ENCODE measurements at places on chromosomes 2 and 18. TPM values are rescaled to one million over a fixed set of nuclear protein-coding genes. Genes with fewer than 3 reads are reported as not detected.

DNA sequence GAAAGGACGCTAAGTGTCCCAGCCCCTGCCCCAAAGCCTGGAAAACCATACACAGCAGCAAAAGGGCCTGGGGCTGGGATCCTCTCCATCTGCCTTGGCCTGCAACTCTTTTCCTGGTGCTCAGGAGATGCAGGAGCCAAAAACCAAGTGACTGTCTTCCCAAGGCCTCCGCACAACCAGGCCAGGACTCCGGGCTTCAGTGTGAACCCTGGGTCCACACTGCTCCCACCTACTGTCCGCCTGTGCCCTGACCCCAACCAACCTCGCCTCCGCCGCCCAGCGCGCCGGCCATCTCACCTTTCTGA is 1.1 kb downstream of the FEV start:
- H3K27ac ChIP-seq: no peak overlapping the region
- no peak overlapping the region for H3K4me3 ChIP-seq
- no peaks in the 10 kb centered on the region for H3K36me3 ChIP-seq
- H3K4me1 ChIP-seq: peaks cover 41% of the 10 kb centered on the region
- H3K27me3 ChIP-seq: peaks cover 94% of the 10 kb centered on the region
- DNase-seq: no peak

DNA sequence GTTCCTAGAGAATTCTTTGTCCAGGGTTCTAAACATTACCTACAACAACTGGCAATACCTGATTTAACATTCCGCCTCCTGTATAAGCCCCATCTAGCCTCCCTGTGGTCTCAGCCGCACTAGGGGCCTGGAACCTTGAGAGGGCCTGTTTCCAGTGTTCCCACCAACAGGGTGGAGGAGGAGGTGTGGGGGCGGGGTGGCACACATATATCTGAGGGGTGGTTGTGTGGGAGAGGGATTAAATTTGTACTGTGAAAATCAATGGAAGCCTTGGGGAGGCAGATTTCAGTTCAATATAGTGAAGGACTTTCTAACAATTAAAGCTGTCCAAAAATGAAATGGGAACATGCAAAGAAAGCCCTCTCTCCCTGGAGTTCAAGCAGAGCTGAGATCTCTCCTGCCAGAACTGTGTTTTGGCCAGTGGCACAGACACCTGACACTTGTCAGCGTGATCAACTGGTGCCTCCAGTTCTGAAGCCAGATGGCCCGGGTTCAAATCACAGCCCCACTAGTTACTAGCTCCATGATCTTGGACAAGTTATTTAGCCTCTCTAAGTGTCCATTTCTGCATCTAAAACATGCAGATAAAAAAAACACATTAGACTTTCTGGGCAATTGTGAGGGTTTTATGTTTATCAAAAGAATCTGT is 17.0 kb upstream of the FZD7 start:
- H3K4me1 ChIP-seq: peaks cover 26% of the 10 kb centered on the region
- H3K36me3 ChIP-seq: no peaks in the 10 kb centered on the region
- H3K27me3 ChIP-seq: no peaks in the 10 kb centered on the region

- H3K27ac ChIP-seq: no peak overlapping the region
- no peaks in the 10 kb centered on the region for H3K27me3 ChIP-seq
- no peak overlapping the region for H3K4me3 ChIP-seq
- no peaks in the 10 kb centered on the region for H3K4me1 ChIP-seq
- no peak for DNase-seq
- H3K36me3 ChIP-seq: no peaks in the 10 kb centered on the region
Observed at GRCh38 chr18:46688853-46689525, 32.0 kb upstream of the LOXHD1 start.

GRCh38 chr2:136492901-136493300 is 272.4 kb upstream of the THSD7B start:
- no peaks in the 10 kb centered on the region for H3K4me1 ChIP-seq
- H3K27me3 ChIP-seq: no peaks in the 10 kb centered on the region
- no peak for DNase-seq

Gene EIF4E2
- polyA plus RNA-seq: 128 TPM

DNA sequence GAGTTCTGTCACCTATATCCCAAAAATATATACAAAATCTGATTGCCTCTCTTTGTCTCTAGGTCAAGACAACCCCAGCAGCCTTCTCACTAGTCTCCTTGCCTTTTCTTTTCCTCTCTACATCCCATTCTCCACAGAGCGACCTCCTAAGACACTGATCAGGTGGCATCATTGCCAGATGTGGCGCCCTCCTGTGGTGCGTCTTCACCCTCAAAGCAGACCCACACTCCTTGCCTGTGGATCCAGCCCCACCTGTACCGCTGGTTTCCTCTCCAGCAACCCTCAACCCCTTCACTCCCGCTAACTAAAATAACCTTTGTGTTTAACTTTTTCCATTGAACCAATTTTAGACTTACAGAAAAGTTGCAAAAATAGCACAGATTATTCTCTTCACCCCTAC is 273.3 kb downstream of the GLI2 start:
- H3K27ac ChIP-seq: no peak overlapping the region
- H3K27me3 ChIP-seq: peaks cover 8% of the 10 kb centered on the region
- H3K4me1 ChIP-seq: peaks cover 9% of the 10 kb centered on the region
- H3K36me3 ChIP-seq: no peaks in the 10 kb centered on the region
- H3K4me3 ChIP-seq: no peak overlapping the region

- H3K27me3 ChIP-seq: no peaks in the 10 kb centered on the region
- no peak for DNase-seq
- no peaks in the 10 kb centered on the region for H3K4me1 ChIP-seq
- H3K27ac ChIP-seq: no peak overlapping the region
- no peaks in the 10 kb centered on the region for H3K36me3 ChIP-seq
- H3K4me3 ChIP-seq: no peak overlapping the region
Observed at GRCh38 chr2:185522472-185522871, 216.1 kb upstream of the FSIP2 start.

GRCh38 chr2:173136599-173136998 is 61.0 kb downstream of the MAP3K20 start:
- H3K4me3 ChIP-seq: no peak overlapping the region
- DNase-seq: no peak
- no peaks in the 10 kb centered on the region for H3K4me1 ChIP-seq
- H3K27me3 ChIP-seq: no peaks in the 10 kb centered on the region

DNA sequence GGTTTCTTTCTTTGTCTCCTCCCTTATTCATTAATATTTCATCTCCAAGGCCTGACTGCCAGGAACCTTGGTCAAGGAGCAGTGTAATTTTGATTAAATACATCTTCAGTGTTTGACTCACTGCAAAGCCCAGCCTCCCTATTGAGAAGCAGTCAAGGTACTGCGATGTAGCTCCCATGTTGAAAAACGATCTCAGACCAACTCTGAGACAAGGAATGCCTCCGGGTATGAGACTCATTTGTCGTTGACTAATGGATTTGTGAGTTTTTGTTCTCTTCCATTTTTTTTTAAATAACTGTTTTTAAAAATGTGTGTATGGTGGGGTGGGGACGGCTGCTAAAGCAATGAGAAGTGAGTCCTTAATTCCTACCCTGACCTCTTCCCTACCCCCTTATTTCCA is 361.6 kb downstream of the SOX11 start:
- no peaks in the 10 kb centered on the region for H3K27me3 ChIP-seq
- no peak for DNase-seq
- H3K36me3 ChIP-seq: no peaks in the 10 kb centered on the region
- H3K4me1 ChIP-seq: peaks cover 2% of the 10 kb centered on the region
- H3K4me3 ChIP-seq: no peak overlapping the region
- H3K27ac ChIP-seq: no peak overlapping the region

Gene MC2R
- 0.05 TPM for polyA plus RNA-seq

Gene SLC5A7
- polyA plus RNA-seq: 0.34 TPM

GRCh38 chr2:167140767-167141166 is 252.5 kb downstream of the XIRP2 start:
- no peak overlapping the region for H3K27ac ChIP-seq
- H3K27me3 ChIP-seq: no peaks in the 10 kb centered on the region
- no peaks in the 10 kb centered on the region for H3K36me3 ChIP-seq
- peak; percentile 83 for DNase-seq
- H3K4me1 ChIP-seq: no peaks in the 10 kb centered on the region

DNA sequence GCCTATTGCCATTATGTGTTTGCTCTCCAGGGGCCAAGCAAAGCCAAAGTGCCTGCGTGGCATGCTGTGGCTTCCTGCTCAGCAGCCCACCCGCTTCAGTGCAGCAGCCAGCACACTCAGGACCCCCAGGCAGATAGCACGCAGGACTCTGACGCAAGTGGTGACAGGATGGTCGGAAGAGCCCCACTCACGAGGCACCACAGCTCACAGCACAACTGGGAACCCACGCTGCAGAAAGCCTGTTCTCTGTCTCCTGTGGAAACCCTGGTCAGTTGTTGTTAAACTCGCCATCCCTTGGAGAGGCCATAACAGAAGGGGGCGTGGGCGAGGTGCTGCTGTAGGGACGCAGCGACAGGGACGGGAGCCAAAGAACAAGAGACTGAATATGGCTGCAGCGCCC is 76.4 kb downstream of the HDAC4 start:
- H3K36me3 ChIP-seq: no peaks in the 10 kb centered on the region
- no peak overlapping the region for H3K27ac ChIP-seq
- H3K27me3 ChIP-seq: no peaks in the 10 kb centered on the region
- H3K4me1 ChIP-seq: peaks cover 40% of the 10 kb centered on the region
- no peak for DNase-seq
- H3K4me3 ChIP-seq: no peak overlapping the region

DNA sequence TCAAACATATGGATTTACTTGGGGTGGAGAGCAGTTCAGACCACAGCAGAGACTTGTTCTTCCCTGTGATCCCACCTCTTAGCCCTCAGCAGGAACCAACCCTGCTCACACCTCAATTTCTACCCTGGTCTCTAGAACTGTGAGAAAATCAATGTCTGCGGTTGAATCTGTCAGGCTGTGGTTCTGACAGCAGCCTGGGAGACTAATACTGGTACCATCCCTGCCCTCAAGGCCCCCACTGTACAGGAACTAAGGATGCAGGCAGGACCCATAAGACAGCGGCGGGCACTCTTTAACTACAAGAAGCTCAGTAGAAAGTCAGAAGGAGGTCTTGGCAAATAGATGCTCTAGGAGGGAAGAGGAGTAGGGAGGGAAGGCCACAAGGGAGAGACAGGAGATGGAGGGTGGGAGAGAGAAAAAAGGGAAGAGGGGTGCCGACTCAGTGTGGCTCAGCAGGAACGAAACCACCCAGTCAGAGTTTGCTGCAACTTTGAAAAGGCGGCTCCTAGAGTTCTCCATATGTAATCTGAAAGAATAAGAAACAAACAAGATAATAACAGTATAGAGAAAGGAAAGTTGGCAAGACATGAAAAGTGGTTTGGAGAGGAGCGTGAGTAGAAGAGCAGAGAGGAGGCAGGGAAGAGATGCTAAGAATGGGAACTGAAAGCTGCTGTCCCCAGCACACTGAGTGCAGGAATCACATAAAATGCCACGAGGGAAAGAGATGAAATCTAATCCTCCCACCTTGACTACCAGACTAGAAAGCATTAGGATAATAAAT is 323.9 kb upstream of the ID2 start:
- peaks cover 4% of the 10 kb centered on the region for H3K4me1 ChIP-seq
- no peak overlapping the region for H3K27ac ChIP-seq
- peak; percentile 26 for DNase-seq
- H3K4me3 ChIP-seq: no peak overlapping the region
- no peaks in the 10 kb centered on the region for H3K36me3 ChIP-seq

- H3K36me3 ChIP-seq: no peaks in the 10 kb centered on the region
- DNase-seq: no peak
- peaks cover 3% of the 10 kb centered on the region for H3K4me1 ChIP-seq
- H3K27me3 ChIP-seq: no peaks in the 10 kb centered on the region
- H3K4me3 ChIP-seq: no peak overlapping the region
Observed at GRCh38 chr18:72674710-72675109, 130.6 kb upstream of the CBLN2 start.

DNA sequence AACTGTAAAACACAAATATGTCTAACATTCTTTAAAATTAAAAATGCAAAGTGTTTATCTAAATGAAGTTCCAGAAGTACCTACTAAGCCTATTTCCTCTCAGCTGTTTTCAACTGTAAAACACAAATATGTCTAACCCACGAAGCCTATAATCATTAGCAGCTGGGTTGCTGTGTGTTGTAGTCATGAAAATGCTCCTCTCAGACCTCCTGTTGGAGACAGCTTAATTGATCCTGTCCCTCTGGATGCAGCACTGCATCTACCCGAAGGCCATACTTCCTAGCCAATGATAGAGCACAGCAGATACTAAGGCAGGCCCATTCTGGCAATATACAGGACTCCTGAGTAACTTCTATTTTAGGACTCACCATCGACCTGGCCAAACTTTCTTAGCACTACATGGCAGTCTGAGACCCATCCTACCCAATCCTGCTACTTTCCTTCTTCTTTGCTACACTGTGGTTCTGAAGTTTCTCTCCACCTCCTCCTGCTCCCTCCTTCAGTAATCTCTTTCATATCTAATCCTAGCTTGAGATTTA is 92.5 kb upstream of the RBBP8 start:
- no peaks in the 10 kb centered on the region for H3K36me3 ChIP-seq
- DNase-seq: no peak
- H3K27ac ChIP-seq: no peak overlapping the region
- no peak overlapping the region for H3K4me3 ChIP-seq
- H3K27me3 ChIP-seq: no peaks in the 10 kb centered on the region
- no peaks in the 10 kb centered on the region for H3K4me1 ChIP-seq

- H3K4me1 ChIP-seq: peaks cover 4% of the 10 kb centered on the region
- no peaks in the 10 kb centered on the region for H3K27me3 ChIP-seq
- no peaks in the 10 kb centered on the region for H3K36me3 ChIP-seq
- H3K4me3 ChIP-seq: no peak overlapping the region
Observed at GRCh38 chr2:236866542-236867340, 218.9 kb upstream of the COPS8 start.

DNA sequence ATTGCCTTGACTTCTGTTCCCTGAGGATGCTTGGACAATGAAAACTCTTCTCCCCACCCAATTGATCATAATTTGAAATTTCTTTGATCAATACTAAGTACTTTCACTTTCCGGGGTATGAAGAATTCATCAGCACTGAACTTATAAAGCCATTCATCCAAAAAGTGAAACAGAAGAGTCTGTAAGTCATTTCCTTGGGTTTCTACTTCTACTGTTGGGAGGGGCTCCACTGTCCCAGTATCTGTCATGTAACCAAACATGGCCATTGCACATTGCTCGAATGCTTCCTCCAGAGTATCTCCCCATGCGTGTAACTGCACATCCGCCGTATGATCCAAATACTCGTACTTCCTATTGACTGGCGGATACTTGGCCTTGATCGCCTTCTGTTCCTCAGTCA is 30.3 kb downstream of the NCL start:
- H3K36me3 ChIP-seq: no peaks in the 10 kb centered on the region
- no peak for DNase-seq
- H3K27me3 ChIP-seq: no peaks in the 10 kb centered on the region
- no peak overlapping the region for H3K27ac ChIP-seq

Gene NTSR2
- polyA plus RNA-seq: not detected

Data from muscle of leg (tissue), 16 donors.